Activated CD8-positive, alpha-beta memory T cell treated with anti-CD3 and anti-CD28 coated beads, Interleukin-2, amount 10 ng/mL, durations not matched to agents 7 days and 5 days (primary cell): ENCODE measurements at places on chromosomes 7 and 10. TPM values are rescaled to one million over a fixed set of nuclear protein-coding genes. Genes with fewer than 3 reads are reported as not detected.

GPR37 gene
- not detected for total RNA-seq

ANTXRL gene
- total RNA-seq = not detected

GNGT1 gene
- total RNA-seq = not detected

APBB1IP gene
- 73.8 TPM for total RNA-seq

SPDYE16 gene
- total RNA-seq = 0.52 TPM

ZNF365 gene
- total RNA-seq = not detected

CYP3A4 gene
- not detected for total RNA-seq

KLF14 gene
- not detected for total RNA-seq

PTPRZ1 gene
- not detected for total RNA-seq

AKR1D1 gene
- total RNA-seq = not detected

DNA sequence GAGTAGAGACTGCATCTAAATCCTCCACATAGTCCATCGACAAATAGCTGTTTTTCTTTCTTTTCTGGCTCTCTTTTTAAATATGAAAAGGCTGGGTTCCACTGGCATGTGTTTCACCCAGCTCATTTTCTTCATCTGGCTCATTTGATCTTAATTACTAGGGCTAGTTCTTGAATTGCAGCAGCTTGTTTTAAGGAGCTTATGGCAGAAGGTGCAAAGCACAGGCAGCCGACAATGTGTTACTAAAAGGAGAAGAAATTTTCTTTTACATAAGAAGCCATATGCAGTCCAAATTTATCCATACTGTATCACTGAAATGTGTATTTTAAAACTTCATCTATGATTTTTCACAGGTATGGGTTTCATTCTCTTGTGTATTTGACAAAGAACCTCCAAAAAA lies 205.6 kb upstream of the PTER start:
- H3K27me3 ChIP-seq = no peaks in the 10 kb centered on the region
- no peaks in the 10 kb centered on the region for H3K4me1 ChIP-seq
- no peak overlapping the region for H3K4me3 ChIP-seq

DNA sequence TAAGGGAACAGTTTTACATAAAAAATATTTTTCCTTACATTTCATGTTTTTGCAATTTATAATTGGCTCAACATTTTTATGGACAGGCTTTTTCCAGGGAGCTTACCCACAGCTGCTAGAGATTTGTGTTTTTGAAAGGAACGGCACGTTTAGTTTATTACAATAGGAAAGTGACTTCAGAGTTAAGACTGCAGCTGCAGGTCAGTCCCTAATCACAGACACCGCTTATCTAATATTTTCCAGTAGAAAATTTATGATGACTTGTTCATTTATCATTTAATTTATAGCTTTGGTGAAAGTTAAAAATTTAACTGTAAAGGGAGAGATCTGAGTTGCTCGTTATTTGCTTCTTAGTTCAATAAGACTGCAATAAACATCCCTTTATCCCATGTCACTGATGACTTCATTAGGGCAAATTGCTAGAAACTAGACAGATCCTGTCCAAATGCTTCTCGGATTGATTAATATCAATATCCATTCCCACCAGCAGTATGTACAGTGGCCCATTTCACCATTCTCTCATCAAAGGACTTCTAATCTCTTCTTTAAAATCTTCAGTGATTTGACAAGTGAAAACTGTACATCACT lies 97.0 kb upstream of the ODAD2 start:
- no peak overlapping the region for H3K27ac ChIP-seq
- H3K27me3 ChIP-seq = no peaks in the 10 kb centered on the region
- H3K4me1 ChIP-seq = no peaks in the 10 kb centered on the region
- H3K4me3 ChIP-seq = no peak overlapping the region
- DNase-seq = no peak

DNA sequence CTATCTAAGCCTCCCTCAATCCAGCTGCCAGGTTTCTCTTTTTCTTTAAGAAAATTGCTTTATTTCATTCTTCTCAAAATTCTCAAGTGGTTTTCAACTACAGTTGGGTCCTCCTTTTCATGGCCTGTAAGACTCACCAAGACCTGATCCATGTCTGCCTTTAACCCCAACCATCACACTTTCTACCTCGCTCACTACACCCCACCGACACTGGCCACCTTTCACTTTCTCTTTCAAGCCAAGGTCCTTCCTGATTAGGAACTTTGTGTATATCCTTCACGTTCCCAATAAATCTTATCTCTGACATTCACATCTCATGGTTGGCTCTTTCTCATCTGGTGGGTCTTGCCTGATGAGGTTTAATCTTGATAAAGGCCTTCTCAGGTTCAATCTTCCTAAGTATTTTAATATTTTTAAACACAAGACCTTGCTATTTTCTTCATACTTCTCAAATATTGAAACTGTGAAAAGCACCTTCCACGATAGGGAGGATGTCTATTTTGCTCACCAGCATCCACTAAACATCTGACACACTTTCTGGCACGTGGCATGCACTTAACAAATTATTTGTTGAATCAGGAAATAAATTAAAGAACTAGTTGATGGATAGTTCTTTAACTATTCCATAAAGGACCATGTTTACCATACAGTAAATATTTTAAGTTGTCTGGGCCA lies 624.8 kb downstream of the GRID1 start:
- H3K27me3 ChIP-seq = no peaks in the 10 kb centered on the region
- H3K36me3 ChIP-seq = no peaks in the 10 kb centered on the region

GRCh38 chr10:86403183-86403797 lies 36.7 kb upstream of the GRID1 start:
- no peaks in the 10 kb centered on the region for H3K36me3 ChIP-seq
- DNase-seq = no peak
- H3K27me3 ChIP-seq = peaks cover 14% of the 10 kb centered on the region
- H3K4me3 ChIP-seq = no peak overlapping the region
- H3K27ac ChIP-seq = no peak overlapping the region

- H3K4me1 ChIP-seq = peaks cover 31% of the 10 kb centered on the region
- DNase-seq = peak; percentile 40
- H3K27ac ChIP-seq = no peak overlapping the region
- H3K27me3 ChIP-seq = no peaks in the 10 kb centered on the region
Measured at GRCh38 chr7:129009437-129009836, 45.5 kb downstream of the TNPO3 start.

- no peaks in the 10 kb centered on the region for H3K4me1 ChIP-seq
- no peak overlapping the region for H3K27ac ChIP-seq
- no peaks in the 10 kb centered on the region for H3K36me3 ChIP-seq
- DNase-seq = no peak
- H3K27me3 ChIP-seq = no peaks in the 10 kb centered on the region
Measured at GRCh38 chr7:67758551-67758950, 761.9 kb downstream of the TYW1 start.

DNA sequence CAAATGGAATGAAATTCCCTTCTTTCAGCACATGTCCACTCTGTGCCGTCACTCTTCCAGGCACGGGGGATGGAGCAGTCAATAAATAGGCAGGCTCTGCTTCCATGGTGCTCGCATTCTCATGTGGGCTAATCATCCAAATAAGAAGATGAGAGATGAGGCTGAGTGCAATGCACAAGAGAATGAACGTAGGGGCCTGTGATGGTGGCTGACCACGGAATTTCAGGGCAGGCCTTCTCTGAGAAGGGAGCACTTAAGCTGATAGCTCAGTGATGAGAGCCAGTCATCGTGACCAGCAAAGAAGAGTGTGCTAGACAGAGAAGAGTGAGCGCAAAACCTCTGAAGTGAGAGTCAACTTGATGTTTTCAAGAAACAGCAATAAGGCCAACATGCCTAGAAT lies 47.9 kb downstream of the TAF3 start:
- H3K27me3 ChIP-seq = no peaks in the 10 kb centered on the region
- no peak for DNase-seq
- H3K4me3 ChIP-seq = no peak overlapping the region
- H3K4me1 ChIP-seq = peaks cover 4% of the 10 kb centered on the region

GRCh38 chr7:157971501-157971900 lies 616.1 kb downstream of the PTPRN2 start:
- H3K4me1 ChIP-seq = no peaks in the 10 kb centered on the region
- no peaks in the 10 kb centered on the region for H3K27me3 ChIP-seq

DNA sequence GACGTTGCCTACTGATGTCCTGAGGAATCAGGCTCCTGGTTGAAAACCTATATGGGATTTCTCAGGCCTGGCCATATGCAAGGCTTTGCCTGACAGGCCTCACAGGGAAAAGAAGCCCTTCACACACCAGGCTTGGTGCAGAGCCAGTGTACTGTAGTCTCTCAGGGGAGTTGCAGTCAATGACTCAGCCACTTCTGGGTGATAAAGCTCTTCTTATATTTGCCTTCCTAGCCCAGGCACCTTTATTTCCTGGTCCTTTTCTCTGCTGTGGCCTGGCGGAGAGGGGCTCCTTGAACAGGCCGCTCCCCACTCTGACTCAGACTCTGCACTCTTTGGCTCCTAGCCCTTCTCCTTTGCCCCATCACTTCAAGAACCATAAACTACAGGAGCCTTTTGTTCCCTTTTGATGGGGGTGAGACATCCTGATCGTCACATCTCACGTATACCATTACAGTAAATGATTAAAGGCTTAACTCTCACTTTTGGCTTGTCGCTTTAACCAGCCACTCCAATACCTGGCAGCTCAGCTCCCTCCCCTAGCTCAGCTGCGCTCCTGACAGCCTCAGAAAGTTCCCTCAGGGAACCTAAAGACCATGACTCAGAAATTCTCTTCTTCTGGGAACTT lies 33.5 kb downstream of the DPY19L1 start:
- H3K4me3 ChIP-seq = no peak overlapping the region
- no peak for DNase-seq
- peaks cover 10% of the 10 kb centered on the region for H3K36me3 ChIP-seq
- no peaks in the 10 kb centered on the region for H3K4me1 ChIP-seq
- H3K27ac ChIP-seq = no peak overlapping the region

DNA sequence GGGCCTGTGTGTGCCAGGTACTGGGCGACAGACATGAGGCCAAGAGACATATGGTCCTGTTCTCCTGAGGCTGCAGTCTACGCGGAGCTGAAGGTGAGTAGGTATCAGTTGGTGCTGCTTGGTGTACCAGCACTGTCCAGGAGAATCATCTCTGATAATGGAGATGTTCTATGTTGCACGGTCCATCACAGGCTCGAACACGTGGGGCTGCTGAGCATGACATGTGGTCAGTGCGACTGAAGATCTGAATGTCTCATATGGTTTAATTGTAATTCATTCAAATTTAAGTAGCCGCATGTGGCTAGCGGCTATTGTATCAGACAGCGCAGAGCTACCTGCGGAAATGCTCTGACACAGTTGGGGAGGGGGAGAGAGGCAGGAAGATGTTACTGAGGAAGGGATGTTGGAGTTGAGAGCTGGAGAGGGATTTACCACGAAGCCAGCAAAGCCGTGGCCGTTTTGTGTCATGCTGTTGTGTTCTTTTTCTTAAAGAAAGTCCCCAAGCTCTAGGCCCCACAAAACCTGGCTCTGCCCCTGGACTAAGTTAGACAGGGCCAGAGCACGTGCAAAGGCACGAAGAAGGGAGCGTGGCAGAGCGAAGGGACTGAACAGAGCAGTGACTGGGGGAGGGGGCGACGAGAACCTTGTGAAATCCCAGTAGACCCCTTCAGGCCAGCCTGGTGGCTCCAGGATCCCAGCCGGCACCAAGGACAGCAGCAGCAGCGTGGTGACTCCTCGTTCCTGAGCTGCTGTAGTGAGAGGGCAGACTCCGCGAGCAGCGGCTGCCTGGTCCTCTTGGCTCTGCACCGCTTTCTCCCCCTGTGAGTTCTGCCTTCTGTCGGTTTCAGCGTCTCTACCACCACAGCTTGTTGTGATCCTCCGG lies 20.0 kb downstream of the SMKR1 start:
- H3K4me1 ChIP-seq = peaks cover 3% of the 10 kb centered on the region
- DNase-seq = no peak
- no peak overlapping the region for H3K27ac ChIP-seq
- no peak overlapping the region for H3K4me3 ChIP-seq
- H3K36me3 ChIP-seq = no peaks in the 10 kb centered on the region

GRCh38 chr10:55078121-55078520 lies 277.1 kb upstream of the PCDH15 start:
- no peaks in the 10 kb centered on the region for H3K27me3 ChIP-seq
- no peak overlapping the region for H3K4me3 ChIP-seq
- H3K4me1 ChIP-seq = no peaks in the 10 kb centered on the region
- H3K27ac ChIP-seq = no peak overlapping the region
- no peaks in the 10 kb centered on the region for H3K36me3 ChIP-seq
- no peak for DNase-seq

GRCh38 chr7:30805081-30805691 lies 34.0 kb downstream of the MINDY4 start:
- no peak for DNase-seq
- H3K4me3 ChIP-seq = no peak overlapping the region
- peaks cover 6% of the 10 kb centered on the region for H3K4me1 ChIP-seq

GRCh38 chr10:43214071-43214955 lies 52.6 kb downstream of the RASGEF1A start:
- no peaks in the 10 kb centered on the region for H3K4me1 ChIP-seq
- no peak overlapping the region for H3K4me3 ChIP-seq
- no peaks in the 10 kb centered on the region for H3K36me3 ChIP-seq
- DNase-seq = no peak
